ENCODE measurements at places on chromosomes 4 and X.
A peak's percentile ranks its signal among the peaks of the same experiment; 100 is the strongest.

- DNase-seq, result no peak
Observed at GRCh38 chr4:1535926-1536578, 129.8 kb upstream of the NKX1-1 start.

GRCh38 chr4:129140521-129140920 is 44.6 kb downstream of the C4orf33 start:
- no peak for DNase-seq

GRCh38 chr4:5144384-5144783 is 93.1 kb downstream of the STK32B start:
- DNase-seq, result no peak

DNA sequence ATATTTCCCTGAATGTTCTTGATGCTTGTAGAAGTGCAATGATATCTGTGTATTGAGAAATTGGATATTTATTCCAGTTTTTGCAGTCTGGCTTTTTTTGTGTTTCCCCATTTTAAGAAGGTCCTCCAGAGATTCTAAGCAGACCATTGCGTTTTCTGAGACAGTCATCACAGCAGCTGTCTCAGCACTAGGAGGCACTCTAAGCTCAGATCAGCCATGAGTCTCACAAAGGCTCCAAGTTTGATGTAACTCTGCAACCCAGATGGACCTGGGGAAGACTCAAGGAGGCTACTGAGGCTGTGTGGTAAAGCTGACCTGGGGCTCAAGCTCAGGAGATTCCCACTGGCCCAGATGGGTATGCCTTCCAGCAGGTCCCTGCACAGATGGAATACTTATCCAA is 89.3 kb upstream of the CYLC1 start:
- no peak for DNase-seq

- DNase-seq, result no peak
Observed at GRCh38 chr4:71866212-71866885, 82.5 kb upstream of the GC start.

DNA sequence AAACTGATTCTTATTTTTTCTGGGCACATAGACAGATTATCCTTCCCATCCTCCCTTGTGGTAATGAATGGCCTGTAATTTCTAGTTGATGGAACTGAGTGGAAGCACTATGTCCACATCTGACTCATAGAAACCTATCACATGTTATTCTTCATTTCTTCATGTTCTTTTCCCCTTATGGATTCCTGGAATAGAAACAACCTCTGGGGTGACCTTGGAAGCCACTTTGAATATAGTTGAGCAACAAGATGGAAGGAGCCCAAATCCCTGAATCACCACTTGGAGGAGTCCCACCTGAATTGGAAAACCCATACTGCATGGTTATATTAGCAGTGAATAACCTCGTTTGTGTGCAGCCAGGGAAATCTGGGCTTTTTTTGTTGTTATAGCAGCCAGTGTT is 137.8 kb downstream of the MID1IP1 start:
- DNase-seq, result no peak

DNA sequence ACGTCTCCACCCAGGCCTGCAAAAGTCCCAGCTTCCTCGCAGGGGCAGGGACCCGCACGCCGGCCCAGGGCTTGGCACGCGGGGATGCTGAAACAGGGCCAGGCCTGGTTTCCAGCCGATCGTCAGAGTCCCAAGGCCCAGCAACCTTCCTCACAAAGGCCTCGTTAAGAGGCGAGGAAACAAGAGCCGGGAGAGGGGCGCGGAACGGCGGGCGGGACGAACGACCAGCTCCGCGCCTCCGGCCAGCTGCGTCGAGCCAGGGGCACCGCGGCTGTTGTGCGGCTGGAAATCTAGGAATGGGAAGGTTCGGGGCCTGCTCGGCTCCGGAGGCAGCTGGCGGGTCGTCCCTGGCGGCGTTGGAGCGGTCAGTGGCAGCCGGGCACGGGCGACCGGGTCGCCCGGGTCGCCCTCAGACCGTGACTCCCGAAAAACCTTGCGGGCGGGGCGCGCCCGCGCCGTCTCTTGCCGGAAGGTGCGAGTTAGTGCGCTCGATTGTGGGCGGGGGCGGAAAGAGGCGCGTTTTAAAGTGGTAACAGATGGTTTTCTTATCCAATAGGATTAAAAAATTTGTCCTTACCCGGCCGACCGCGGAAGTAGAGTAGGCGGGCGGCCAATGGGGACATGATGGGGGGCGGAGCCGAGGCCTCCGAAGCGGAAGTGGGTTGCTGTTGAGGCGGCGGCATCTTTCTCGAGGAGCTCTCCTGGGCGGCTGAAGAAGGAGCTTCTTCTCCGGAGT is at the start of gene RNF4:
RNF4 (plus strand) TSS at position 651 of the 736 bp plus-strand sequence. CDS start 21,388 bp downstream, outside the sequence.
- peak; percentile 88 for DNase-seq

- no peak for DNase-seq
Observed at GRCh38 chr4:12724510-12724909, 759.6 kb downstream of the RAB28 start.

Data from stimulated activated CD4-positive, alpha-beta T cell treated with anti-CD3 and anti-CD28 coated beads, Interleukin-1b, Interleukin-23, amount 100 ng/mL, for 1 hour (primary cell).